Large intestine (tissue), 12 donors: ENCODE measurements at places on chromosomes 1 and 21. TPM values are rescaled to one million over a fixed set of nuclear protein-coding genes. Genes with fewer than 3 reads are reported as not detected.
A peak's percentile ranks its signal among the peaks of the same experiment; 100 is the strongest.

- peak; percentile 80 for DNase-seq
These were observed at the start of gene LRRC71 for GRCh38 chr1:156920233-156921052. Gene LRRC71 (plus strand): TSS chr1:156920632. CDS start chr1:156920804, 172 bp downstream.

DNA sequence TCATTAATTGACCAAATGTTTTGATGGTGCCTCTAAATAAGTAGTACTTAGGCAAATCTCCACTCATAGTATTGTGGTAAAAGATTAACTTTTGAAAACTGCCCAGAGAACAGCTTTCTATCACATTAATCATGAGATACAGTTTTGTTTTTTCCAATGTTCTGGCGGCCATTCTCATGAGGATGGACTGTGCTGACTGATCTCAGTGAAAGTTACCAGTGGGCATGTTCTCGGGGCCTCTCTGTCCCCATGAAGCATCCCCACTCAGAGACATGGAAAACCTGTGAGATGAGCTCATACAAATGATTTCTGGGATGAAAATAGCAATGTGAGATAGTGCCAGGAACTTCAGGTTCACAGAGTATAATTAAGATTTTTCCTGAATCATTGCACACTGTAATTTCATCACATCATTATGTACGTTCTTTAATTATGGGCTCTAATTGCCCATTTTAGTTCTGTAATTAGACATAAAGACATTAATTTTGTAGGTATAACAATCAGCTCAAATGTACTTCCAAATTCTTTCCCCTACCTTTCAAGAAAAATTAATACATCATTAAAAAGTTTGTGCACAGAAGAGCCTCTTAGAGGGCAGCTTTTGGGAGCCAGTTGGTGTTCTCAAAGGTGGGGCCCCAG is 40.5 kb downstream of the DDR2 start:
- no peak for DNase-seq

Gene SPRR1A
- polyA plus RNA-seq: not detected

Gene DONSON
- 26.4 TPM for polyA plus RNA-seq

DNA sequence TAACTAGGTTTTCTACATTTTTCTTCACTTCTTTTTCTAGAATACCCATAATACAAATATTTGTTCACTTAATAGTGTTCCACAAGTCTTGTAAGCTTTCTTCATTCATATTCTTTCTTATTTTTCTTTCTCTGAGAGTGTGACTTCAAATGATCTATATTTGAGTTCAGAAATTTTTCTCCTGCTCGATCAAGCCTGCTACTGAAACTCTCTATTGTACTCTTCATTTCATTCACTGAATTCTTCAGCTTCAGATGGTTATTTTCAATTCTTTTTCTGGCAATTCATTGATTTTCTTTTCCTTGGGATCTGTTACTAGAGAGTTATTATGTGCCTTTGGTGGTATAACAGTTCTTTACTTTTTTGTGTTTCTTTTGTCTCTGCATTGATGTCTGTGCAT is 82.5 kb upstream of the CAMK1G start:
- DNase-seq: no peak

GRCh38 chr1:26321315-26322041 is 3.7 kb downstream of the CD52 start:
- DNase-seq: peak; percentile 77

Gene WLS
- polyA plus RNA-seq: 63.3 TPM

Gene DLGAP3
- polyA plus RNA-seq: 0.42 TPM

DNA sequence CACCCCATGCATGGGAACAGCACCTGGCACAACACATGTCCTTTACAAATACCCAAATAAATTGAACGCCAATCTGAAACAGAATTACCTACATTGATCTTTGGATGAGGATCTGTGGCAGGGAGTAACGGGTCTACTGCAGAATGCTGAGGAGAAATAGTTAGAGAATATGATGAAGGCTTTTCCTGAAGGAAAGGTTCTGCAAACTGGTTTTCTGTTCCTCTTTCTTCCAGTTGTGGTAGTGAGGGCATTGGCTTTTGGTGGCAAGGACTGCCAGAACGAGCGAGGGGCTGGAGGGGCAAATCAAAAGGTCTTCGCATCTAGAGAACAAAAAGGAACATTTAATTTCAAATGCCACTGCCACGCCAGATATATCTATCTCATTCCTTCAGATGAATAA is 19.8 kb downstream of the CEP104 start:
- no peak for DNase-seq

DNA sequence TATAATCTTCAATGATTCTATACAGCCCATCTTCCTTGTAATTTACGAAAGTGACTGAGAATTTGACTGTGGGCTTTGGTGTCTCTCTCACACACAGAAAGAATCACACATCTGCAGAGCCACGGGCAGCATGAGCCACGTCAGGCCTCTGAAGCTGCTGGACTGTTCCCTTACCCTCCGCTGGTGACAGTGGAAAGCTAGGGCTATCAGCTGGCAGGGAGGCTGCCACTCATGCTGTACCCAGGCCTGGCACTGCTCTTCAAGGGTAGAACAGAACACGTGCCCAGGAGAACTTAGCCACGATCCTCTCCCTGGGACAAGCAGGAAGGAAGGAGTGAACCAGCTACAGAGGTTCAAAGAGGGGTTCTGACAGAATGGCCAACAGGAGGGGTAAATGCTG is 90.7 kb downstream of the JAK1 start:
- no peak for DNase-seq
